ENCODE measurements at places on chromosomes 12 and 14.

DNA sequence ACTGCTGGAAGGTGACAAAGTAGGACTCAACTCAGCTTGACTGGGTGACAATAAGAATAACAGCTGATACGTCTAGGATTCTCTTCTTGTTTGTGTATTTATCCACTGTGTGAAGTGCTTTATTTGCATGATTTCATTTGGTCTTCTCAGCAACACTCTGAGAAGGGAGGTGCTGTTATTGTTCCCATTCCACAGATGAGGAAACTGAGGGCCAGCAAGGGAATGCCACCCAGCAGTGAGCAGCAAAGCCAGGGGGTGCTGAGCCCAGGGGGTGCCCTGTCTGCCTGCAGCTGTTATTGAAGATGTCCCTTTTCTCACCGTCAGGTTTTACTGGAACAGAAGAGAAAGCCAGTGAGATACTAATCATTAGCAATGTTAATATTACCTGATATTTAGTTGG lies 62.8 kb downstream of the RNFT2 start:
- no peak for DNase-seq

DNA sequence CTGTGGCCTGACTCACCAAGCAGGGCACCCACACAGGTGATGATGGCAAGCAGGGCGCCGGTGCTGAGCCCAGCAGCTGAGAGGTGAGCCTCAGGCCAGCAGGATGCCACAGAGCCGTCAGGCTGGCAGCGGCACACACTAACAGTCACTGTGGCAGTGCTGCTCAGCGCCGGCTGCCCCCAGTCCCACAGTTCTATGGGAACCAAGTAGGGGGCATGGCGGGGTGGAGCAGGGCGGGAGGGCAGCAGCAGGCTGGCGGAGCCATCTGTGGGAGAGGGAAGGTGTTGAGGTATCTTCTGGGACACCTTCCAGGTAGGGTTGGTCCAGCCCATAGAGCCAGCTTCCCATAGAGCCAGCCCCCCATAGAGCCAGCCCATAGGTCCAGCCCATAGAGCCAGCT lies 7.0 kb downstream of the PSMB11 start:
- no peak for DNase-seq

- DNase-seq = no peak
These were observed 135.6 kb upstream of the HIF1A start for GRCh38 chr14:61559641-61560201.

GRCh38 chr12:98319716-98320425 lies 195.5 kb upstream of the TMPO start:
- DNase-seq = peak; percentile 60

DNA sequence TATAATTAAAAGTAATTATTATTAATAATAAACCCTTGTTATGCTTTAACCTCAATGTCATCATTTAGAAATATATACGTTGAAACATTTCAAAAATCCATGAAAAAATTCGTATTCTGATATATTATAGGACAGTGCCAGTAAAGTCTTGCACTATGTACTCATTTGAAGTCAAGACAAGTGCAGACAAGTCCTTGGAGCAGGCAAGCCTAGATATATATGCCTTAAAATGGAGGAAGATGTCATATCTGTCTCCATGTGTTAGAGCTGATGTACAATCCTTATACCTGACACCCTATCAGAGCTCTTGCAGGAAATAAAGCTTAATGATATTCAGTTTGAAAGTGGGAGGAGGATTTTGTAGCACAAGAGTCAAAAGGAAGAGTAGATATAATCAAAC lies 310.4 kb downstream of the KCNH5 start:
- DNase-seq = no peak

DNA sequence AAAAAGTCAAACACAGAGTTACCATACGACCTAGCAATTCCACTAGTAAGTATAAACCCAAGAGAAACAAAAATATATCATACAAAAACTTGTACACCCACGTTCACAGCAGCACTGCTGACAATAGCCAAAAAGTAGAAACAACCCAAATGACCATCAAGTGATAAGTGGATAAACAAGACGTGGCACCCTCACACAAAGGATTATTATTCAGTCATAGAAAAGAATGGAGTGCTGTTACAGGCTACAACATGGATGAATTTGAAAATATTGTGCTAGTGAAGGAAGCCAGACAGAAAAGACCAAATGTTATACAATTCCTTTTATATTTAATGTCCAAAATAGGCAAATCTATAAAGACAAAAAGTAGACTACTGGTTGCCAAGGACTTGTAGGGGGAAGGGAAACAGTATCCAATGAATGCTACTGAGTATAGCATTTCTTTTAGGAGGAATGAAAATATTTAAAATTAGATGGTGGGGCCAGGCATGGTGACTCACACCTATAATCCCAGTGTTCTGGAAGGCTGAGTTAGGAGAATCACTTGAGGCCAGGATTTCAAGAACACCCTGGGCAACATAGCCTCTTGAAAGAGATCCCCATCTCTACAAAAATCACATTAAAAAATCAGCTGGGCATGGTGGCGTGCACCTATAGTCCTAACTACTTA lies 41.9 kb downstream of the SPTLC2 start:
- DNase-seq = peak; percentile 33

GRCh38 chr12:252636-253035 lies 10.0 kb downstream of the SLC6A13 start:
- no peak for DNase-seq

- no peak for DNase-seq
These were observed 7.8 kb downstream of the CTDSP2 start for GRCh38 chr12:57838594-57839302.

- no peak for DNase-seq
These were observed 211.5 kb upstream of the PWP1 start for GRCh38 chr12:107474099-107474498.

DNA sequence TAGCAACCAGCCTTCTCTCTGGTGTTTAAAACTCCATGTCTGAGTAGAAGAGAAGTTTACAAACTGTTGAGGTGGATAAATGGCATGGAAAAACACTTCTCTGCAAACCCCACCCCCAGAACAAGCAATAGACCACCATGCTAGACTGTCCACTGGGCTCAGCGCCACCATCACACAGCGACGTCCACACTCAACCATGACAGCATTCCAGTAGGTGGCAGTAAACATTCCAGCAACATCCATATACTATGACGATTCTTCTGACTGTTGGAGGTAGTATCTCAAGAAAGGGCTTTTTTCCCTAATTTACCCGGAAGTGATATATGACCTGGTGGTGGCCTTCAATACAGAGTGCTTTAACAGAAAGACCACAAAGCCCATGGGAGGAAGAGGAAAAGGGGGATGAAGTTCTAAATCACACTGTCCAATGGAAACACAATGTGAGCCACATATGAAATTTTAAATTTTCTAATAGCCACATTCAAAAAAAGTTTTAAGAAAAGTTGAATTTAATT lies 152.2 kb downstream of the SLC15A4 start:
- no peak for DNase-seq

DNA sequence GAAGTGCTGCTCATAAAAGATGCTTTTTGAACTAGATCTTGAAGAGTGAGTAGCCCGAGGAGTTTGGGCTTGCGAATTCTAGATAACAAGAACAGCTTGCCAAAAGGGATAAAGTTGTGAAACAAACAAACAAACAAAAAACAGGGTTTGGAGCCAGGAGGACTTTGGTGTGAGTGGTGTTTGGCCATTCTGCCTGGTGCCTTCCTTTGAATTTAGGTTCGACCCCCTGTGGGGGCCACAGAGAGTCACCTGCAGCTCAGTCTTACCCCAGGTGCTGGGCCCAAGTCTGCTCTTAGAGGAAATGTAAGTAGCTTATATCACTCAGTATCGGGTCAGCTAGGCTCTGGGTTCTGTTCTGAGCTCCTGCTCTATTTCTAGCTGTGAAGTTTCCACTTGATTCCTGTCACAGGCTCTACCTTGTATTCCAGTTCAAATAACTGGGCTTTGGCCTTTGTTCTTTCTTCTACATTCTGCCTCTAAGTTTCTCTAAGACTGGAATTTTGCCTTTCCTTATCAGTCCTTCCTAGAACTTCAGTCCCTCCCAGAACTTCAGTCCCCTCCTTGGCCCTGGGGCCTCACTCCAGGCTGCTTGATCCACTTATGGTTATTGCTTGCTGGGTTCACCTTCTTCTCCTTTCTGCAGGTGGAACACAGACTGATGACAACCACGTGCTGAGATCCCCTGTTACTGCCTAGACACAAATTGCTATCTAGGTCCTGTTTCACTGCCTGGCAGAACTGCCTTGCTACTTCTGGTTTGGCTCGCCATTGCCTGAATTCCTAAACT lies 20.5 kb upstream of the DUSP6 start:
- DNase-seq = peak; percentile 36

GRCh38 chr12:16424531-16424930 lies 77.1 kb downstream of the MGST1 start:
- DNase-seq = no peak

Measured in astrocyte of the hippocampus (primary cell).